ENCODE measurements at places on chromosomes 1 and 21. TPM values are rescaled to one million over a fixed set of nuclear protein-coding genes. Genes with fewer than 3 reads are reported as not detected.

SPRR5 gene
- polyA plus RNA-seq: not detected

FMOD gene
- 70.1 TPM for polyA plus RNA-seq

AHCTF1 gene
- polyA plus RNA-seq: 31.0 TPM

CLSTN1 gene
- 366 TPM for polyA plus RNA-seq

C1orf87 gene
- polyA plus RNA-seq: 1.3 TPM

AXDND1 gene
- 0.59 TPM for polyA plus RNA-seq

DEPDC1 gene
- polyA plus RNA-seq: 4.2 TPM

ZNF644 gene
- polyA plus RNA-seq: 45.3 TPM

CAPN2 gene
- polyA plus RNA-seq: 122 TPM

SYPL2 gene
- polyA plus RNA-seq: 0.79 TPM

KCNK1 gene
- polyA plus RNA-seq: 13.2 TPM

ZNF670 gene
- polyA plus RNA-seq: 5.2 TPM

IGSF5 gene
- polyA plus RNA-seq: 4.2 TPM

NLRP3 gene
- 1.9 TPM for polyA plus RNA-seq

ZFP69 gene
- 12.4 TPM for polyA plus RNA-seq

SMG7 gene
- polyA plus RNA-seq: 68.9 TPM

PATJ gene
- polyA plus RNA-seq: 18.8 TPM

HTR6 gene
- 1.7 TPM for polyA plus RNA-seq

MTF2 gene
- polyA plus RNA-seq: 30.8 TPM

LCE1D gene
- polyA plus RNA-seq: not detected

SPRR1A gene
- polyA plus RNA-seq: not detected

HMGCS2 gene
- 0.27 TPM for polyA plus RNA-seq

AIM2 gene
- 4.3 TPM for polyA plus RNA-seq

FALEC gene
- 1.4 TPM for polyA plus RNA-seq

UBXN10 gene
- polyA plus RNA-seq: 3.9 TPM

GBP6 gene
- polyA plus RNA-seq: 0.23 TPM

FCER1G gene
- 14.5 TPM for polyA plus RNA-seq

CYP4A22 gene
- 0.55 TPM for polyA plus RNA-seq

ICOSLG gene
- 3.2 TPM for polyA plus RNA-seq

OR10T2 gene
- not detected for polyA plus RNA-seq

FAM163A gene
- 4.2 TPM for polyA plus RNA-seq

MYOG gene
- polyA plus RNA-seq: 0.69 TPM

BACE2 gene
- polyA plus RNA-seq: 9.2 TPM

ZP4 gene
- polyA plus RNA-seq: not detected

DNAJC28 gene
- 5.9 TPM for polyA plus RNA-seq

TXNIP gene
- 109 TPM for polyA plus RNA-seq

ILF2 gene
- polyA plus RNA-seq: 214 TPM

TRAF3IP3 gene
- 1.8 TPM for polyA plus RNA-seq

MYBPH gene
- 0.24 TPM for polyA plus RNA-seq

AMY1B gene
- not detected for polyA plus RNA-seq

SIK1 gene
- 4.7 TPM for polyA plus RNA-seq

SFN gene
- polyA plus RNA-seq: not detected

ORC1 gene
- polyA plus RNA-seq: 2.7 TPM

CD164L2 gene
- polyA plus RNA-seq: 0.15 TPM

PIGR gene
- polyA plus RNA-seq: not detected

B3GALT2 gene
- polyA plus RNA-seq: 32.3 TPM

DCDC2B gene
- polyA plus RNA-seq: 2.6 TPM

CYP4Z1 gene
- 1.3 TPM for polyA plus RNA-seq

NBPF8 gene
- polyA plus RNA-seq: 15.8 TPM

GJB3 gene
- polyA plus RNA-seq: not detected

NECTIN4 gene
- polyA plus RNA-seq: not detected

SHE gene
- polyA plus RNA-seq: 3.7 TPM

IGSF3 gene
- polyA plus RNA-seq: 44.1 TPM

VTCN1 gene
- 0.82 TPM for polyA plus RNA-seq

All from spinal cord (tissue), 10 donors.